NCI-H1092 (cell line): ENCODE measurements at places on chromosomes 3 and 15.
A peak's percentile ranks its signal among the peaks of the same experiment; 100 is the strongest.

GRCh38 chr15:54017251-54017650, 39.0 kb downstream of the UNC13C start:
- no peak for DNase-seq

- peak; percentile 41 for DNase-seq
Measured at GRCh38 chr3:172869368-172869771, 118.8 kb downstream of the ECT2 start.

- DNase-seq: no peak
Measured at GRCh38 chr3:182142928-182143327, 431.2 kb downstream of the SOX2 start.

- no peak for DNase-seq
Measured at GRCh38 chr3:107850681-107851080, 240.2 kb downstream of the CD47 start.

- DNase-seq: no peak
Measured at GRCh38 chr3:73576999-73577461, 47.7 kb downstream of the PDZRN3 start.

DNA sequence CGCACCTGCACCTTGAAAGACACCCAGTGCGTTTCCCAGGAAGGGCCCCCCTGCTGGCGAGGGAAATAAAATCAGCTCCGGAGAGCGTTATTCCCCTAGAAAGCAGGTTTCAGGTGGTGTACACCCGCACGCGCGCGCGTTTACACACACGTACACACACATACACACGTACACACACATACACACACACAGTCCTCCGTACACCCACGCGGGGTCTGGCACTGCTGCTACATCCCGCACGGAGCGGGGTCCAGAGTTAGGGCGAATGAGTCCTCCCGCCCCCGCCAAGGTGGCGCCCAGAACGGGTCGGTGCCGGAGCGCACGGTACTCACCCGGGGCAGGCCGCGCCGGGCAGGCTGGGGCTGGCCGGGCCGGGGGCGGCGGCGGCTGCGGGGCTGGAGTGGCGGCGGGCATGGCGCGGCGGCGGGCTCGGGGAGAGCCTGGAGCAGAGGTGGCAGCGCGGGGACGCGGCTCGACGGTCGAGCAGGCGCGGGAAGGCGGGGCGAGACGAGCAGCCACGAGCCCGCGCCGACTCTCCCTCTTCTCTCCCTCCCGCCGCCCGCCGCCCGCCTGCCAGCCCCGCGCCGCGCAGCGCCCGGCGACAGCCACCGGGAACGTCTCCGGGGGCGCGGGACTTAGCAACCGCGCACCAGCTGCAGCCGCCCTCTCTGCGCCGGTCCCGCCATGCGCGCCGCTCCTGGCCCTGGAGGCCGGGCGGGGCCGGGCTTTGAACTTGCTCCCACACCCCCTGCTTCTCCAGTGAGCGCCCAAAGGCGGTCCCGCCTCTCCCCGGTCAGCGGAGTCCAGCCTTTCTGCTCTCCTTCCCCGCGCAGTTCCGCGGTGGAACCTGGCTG, at the start of gene DCLK3:
TSS of gene DCLK3 (minus strand) at position 704 of the 854 bp plus-strand sequence. CDS start at position 414, 290 bp downstream.
- DNase-seq: no peak

- no peak for DNase-seq
Measured at GRCh38 chr3:140717921-140718320, 40.1 kb downstream of the TRIM42 start.

- DNase-seq: no peak
Measured at GRCh38 chr15:51139091-51139490, 44.4 kb upstream of the TNFAIP8L3 start.

- DNase-seq: no peak
Measured at GRCh38 chr3:191176038-191176785, 22.8 kb upstream of the OSTN start.
